ENCODE measurements at places on chromosomes 7 and 10.
A peak's percentile ranks its signal among the peaks of the same experiment; 100 is the strongest.

- no peak for DNase-seq
Observed at GRCh38 chr7:35446091-35446490, 192.2 kb upstream of the TBX20 start.

GRCh38 chr7:117941138-117941810 lies 68.0 kb upstream of the CTTNBP2 start:
- no peak for DNase-seq

DNA sequence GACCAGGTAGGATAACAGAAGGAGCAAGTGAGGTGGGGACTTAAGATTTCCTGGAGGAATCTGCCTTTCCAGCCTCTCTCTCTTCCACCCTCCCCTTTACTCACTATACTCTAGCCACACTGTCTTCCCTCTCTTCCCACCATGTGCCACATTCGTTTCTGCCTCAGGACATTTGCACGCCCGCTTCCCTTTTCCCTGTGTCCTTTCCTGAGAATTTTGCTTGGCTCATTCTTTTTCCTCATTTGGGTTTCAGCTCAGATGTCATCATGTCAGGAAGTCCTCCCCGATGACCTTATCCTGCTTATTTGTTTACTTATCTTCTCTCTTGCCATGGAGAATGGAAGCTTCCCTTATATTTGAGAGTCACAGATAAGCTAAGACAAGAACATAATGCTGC lies 363.8 kb downstream of the PRPF18 start:
- no peak for DNase-seq

GRCh38 chr10:78599122-78599853 lies 469.5 kb upstream of the ZMIZ1 start:
- no peak for DNase-seq

GRCh38 chr10:43594944-43595589 lies 11.2 kb upstream of the ZNF485 start:
- peak; percentile 71 for DNase-seq

GRCh38 chr10:98316661-98317060 lies 48.7 kb upstream of the LOXL4 start:
- DNase-seq = peak; percentile 80

- no peak for DNase-seq
Observed at GRCh38 chr7:30040938-30041337, 12.7 kb downstream of the PLEKHA8 start.

DNA sequence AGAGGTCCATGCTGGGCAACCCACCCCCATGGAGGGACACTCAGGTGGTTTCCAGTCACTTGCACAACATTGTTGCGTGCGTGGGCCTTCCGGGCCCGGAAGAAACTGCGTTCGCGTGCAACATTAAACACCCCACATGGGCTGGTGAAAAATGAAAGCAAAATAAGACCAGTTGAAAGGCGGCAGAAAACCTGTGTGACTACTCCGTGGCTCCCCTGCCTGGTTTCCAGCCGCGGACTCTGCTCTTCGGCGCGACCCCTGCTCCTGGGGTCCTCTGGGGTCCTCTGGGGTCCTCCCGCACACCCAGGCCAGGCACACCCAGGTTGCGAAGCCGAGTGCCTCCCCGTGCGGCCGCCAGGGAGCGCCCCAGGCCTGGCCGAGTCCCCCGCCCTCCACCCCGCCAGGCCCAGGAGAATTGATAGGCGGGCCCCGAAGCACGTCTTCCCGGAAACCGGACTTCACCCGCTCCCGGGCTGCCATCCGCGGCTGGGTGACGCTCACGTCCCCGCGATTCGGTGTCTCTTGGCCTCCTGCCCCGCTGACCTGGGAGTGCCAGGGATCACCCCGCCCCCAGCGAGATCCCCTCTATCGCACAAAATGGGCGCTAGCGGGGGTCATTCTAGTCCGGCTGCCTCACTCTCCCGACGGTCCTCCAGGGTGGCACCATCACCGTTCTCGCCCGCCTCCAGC lies 1.9 kb upstream of the SH2D4B start:
- DNase-seq = peak; percentile 79

- DNase-seq = no peak
Observed at GRCh38 chr10:132765435-132765834, 20.5 kb downstream of the NKX6-2 start.

GRCh38 chr7:127437241-127437640 lies 44.7 kb upstream of the ZNF800 start:
- no peak for DNase-seq

GRCh38 chr10:14822879-14823755 lies 14.7 kb downstream of the CDNF start:
- DNase-seq = peak; percentile 53

DNA sequence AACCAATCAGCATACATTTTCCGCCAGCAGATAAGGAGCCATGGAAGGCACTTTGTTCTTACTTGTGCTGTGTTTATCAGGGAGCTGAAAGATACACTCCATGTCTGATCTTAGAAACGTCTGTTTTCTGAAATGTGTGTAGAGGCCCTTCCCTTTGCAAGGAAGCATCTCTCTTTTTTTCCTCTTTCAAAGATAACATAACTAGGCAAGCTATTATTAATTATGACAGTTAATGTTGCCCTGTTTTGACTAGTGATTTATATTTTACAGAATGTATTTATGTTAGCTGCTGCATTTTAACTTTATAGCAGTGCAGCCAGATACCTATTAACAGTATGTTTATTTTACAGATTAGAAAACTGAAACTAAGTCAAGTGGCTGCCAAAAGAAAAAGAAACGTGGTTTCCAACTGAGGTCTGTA lies 683.2 kb upstream of the IGFBP3 start:
- DNase-seq = no peak

DNA sequence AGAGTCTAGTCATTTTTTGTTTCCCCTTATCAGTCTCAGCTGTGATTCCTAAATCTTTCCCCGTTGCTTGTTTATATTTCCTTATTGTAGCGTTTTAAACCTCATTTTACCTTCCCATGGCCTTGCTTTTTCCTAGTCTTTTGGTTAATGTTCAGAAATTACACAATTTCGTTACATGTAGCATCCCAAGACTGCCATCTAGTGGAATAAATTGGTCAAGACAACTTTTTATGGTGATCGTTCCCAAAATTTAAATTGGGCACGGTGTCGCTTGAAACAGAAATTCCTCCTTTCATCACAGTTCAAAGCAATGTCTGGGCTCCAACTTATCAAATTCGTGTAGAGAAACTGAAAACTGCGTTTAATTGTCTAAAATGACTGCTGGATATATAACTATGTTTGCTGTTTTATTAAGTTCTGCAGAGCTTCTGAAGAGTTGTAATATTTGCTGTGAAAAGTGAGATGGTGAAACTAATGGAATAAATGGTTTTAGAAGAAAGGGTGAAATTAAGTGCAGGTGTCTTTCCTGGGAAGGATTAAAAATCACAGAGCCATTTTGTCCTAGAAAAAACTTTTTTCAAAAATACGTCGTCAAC lies 370.2 kb downstream of the PHF14 start:
- peak; percentile 77 for DNase-seq

DNA sequence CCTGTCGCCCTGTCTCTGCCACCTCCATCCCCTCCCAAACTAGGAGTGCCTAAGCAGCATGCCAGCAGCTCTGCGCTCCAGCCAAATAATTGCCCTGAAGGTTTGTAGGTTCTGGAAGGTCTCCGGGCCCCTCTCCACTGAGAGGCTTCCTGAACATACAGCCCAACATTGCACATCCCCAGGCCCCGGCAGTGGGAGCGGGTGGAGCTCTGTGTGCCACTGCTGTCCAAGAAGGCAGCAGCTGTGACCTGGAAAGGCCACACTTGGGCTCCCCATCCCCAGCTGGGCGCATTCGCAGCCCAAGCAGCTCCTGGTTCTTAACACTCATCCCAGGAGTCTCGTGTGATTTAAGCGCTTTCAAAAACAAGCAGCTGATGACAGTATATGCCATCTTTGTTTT lies 95.7 kb downstream of the COL13A1 start:
- DNase-seq = no peak

- DNase-seq = no peak
Observed at GRCh38 chr7:135390829-135391228, 119.1 kb downstream of the CNOT4 start.

GRCh38 chr10:118918116-118918515 lies 111.4 kb upstream of the NANOS1 start:
- no peak for DNase-seq

GRCh38 chr10:104643303-104643663 lies 2.2 kb downstream of the SORCS3 start:
- DNase-seq = no peak

- DNase-seq = no peak
Observed at GRCh38 chr7:78253850-78254725, 455.5 kb downstream of the PHTF2 start.

- DNase-seq = no peak
Observed at GRCh38 chr7:32047075-32047474, 23.1 kb downstream of the PDE1C start.

GRCh38 chr7:112866424-112866823 lies 76.2 kb upstream of the TMEM168 start:
- DNase-seq = no peak

- no peak for DNase-seq
Observed at GRCh38 chr10:94299417-94299816, 63.3 kb downstream of the NOC3L start.

DNA sequence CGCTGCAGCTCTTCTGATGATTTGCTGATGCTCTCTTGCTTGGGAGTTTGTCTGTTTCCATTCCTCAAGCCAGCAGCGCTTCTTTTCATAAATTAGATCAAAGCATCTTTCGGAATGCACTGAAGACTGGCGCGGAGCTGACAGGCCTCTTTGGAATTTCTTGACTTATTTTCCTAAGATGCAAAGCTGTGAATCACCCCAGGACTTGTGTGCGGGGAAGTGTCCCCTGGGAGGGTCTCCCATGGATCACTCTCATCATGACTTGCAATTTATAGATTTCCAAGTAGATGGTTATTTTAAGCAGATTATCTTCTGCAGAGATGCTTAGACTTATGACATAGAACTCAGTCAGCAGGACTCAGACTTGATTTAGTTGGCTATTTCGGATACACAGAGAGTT lies 467.2 kb downstream of the TCERG1L start:
- no peak for DNase-seq

DNA sequence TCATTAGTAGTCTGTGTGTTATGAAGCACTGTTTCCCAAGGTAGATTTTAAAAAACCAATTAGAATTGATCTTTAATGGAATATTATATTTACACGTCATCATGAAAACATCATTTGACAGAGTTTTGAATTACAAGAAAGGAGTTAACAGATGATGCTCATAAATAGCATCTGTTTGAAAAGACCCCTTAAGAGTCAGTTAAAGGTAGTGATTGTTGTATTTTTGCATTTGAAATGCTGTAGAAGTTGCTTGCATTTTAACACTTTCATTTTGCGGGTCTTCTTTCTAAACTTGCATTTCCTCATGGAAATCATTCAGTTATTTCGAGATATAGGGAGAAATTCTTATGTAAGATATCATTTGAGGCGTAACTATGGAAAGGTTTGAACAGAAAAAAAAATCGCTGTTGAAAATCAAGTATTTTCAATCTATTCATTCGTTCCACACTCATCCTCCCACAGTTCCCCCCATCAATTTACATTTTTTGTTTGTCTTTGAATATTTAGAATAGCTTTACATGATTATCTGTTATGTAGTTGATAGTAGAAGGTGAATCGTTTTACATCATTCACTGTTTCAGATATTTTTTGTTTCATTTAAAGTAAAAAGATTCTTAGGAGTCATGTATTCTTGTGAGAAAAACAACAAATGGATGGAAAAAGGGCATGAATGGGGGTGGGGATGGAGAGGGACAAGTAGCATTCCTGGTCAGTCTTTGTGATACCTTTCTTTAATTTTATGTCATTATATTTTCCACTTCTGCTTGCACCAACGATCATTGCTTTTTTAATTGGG lies 3.0 kb upstream of the SKIDA1 start:
- no peak for DNase-seq

DNA sequence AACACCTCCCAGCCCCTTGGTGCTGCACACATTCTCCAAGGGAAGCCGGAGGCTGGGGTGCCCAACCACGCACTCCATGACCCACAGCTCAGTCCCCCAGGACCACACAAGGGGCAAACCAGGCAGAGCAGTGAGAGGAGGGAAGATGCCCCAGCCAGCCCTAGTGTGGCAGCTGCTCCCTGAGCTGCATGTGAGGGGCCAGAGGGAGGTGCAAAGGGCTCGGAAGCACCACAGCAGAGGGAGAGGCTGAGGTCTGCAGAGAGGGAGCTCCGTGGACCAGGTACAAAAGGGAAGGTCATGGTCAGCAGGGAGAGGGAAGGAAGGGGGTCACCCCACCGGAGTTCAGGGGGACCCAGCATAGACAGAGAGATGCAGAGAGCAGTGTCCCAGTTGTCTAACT lies 1.5 kb upstream of the CALML5 start:
- DNase-seq = no peak

- DNase-seq = no peak
Observed at GRCh38 chr7:138349841-138350700, 110.0 kb upstream of the TRIM24 start.

GRCh38 chr7:106367018-106367420 lies 82.2 kb upstream of the NAMPT start:
- peak; percentile 57 for DNase-seq

GRCh38 chr7:26155531-26156375 lies 3.8 kb downstream of the NFE2L3 start:
- peak; percentile 66 for DNase-seq

DNA sequence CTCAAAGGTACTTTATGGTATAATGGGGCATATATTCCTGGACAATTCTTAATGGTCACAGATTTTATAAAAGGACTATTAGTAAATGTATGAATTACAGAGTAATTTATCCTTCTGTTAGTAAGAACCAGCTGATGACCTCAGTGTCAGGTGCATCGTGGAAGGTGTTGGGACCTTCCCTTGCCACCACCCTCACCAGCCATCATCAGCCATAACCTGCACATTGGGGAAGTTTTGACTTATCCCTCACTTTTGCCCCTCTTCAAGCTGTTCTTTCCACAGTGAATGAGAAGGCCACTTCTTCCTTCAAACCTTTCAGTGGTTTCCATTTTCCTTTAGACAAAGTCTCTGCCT lies 52.2 kb downstream of the FIGNL1 start:
- no peak for DNase-seq

DNA sequence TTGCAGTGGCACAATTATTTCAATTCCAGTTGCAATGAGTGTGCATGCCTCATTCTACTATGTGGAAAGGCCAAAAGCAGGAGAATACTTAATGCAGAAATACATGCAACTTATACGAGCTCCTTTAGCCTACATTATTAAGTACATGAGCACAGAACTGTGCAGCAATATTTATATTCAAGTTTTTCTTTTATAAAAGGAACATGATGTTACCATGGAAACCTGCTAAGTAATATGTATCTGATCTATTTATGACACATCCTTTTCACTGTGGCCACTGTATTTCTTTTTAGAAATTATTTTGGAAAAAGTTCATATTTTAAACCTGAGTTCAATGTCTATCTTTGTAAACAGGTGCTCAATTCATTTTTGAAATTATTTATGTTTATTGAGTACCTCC lies 88.9 kb downstream of the ELAPOR2 start:
- DNase-seq = no peak

- DNase-seq = peak; percentile 34
Observed at GRCh38 chr7:77685233-77685632, 11.0 kb upstream of the RSBN1L start.

GRCh38 chr7:91634485-91635177 lies 245.9 kb downstream of the MTERF1 start:
- no peak for DNase-seq

- no peak for DNase-seq
Observed at GRCh38 chr7:29167721-29168120, 21.4 kb upstream of the CPVL start.

GRCh38 chr10:69503896-69504265 lies 52.6 kb downstream of the TSPAN15 start:
- no peak for DNase-seq
